ENCODE measurements at places on chromosomes 6 and 20.

- DNase-seq, result no peak
These were observed 46.7 kb upstream of the MOCS1 start for GRCh38 chr6:39980839-39981580.

DNA sequence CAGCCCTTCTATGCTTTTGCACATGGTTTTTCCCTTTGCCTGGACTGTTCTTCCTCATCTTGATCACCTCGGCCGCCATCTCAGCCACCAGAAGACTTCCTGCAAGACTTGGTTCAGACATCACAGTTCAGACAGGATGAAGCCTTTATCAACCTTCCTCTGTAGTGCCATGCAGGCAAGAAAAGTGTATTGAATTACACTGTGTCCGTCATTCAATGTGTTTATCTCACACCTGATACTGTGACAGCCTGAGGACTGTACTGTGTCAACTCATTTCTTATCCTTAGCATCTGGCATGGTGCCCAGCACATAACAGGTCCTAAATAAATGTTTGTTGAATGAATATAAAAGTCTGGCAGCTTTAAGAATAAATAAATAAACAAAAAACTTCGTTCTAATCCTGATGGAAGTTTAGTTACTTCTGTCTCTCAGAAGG is 133.3 kb upstream of the MAN1A1 start:
- no peak for DNase-seq

- no peak for DNase-seq
These were observed 136.1 kb upstream of the SULF2 start for GRCh38 chr20:47921408-47921807.

DNA sequence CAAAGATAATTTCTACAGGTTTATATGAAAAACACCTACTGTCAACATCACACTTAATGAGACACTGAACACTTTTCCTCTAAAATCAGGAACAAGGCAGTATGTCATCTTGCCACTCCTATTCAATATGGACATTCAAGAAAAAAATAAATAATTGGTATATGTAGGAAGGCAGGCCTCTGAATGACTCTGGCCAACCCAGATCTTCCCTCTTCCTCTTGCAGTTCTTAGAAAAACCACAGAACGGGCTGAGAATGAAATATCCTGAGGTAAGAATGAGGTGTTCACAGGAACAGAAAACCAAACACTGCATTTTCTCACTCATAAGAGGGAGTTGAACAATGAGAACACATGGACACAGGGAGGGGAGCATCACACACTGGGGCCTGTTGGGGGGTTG is 1207.2 kb upstream of the CITED2 start:
- no peak for DNase-seq

- no peak for DNase-seq
These were observed 824 bp upstream of the SCRT2 start for GRCh38 chr20:676315-676937.

DNA sequence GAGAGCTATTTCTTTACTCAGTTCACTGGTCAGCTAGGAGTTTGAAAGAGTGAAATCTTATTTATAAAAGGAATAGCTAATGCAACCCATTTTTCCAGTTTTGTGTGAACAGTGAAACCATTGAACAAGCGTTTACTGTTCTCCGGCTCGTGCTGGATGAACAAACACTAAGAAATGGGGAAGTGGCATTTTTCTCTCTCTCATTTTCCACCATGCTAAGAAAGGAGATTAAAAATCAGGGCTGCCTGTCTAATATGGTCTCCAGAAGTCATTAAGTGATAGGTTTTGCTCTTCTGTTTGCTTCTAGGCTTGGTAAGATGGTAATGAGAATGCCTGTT is 774 bp upstream of the SFT2D1 start:
- DNase-seq, result no peak

GRCh38 chr20:45918182-45918737 is 6.3 kb upstream of the PLTP start:
- no peak for DNase-seq

- DNase-seq, result no peak
These were observed 69.1 kb upstream of the SAMHD1 start for GRCh38 chr20:37020636-37021035.

- no peak for DNase-seq
These were observed 19.4 kb upstream of the REPS1 start for GRCh38 chr6:139007428-139007827.

DNA sequence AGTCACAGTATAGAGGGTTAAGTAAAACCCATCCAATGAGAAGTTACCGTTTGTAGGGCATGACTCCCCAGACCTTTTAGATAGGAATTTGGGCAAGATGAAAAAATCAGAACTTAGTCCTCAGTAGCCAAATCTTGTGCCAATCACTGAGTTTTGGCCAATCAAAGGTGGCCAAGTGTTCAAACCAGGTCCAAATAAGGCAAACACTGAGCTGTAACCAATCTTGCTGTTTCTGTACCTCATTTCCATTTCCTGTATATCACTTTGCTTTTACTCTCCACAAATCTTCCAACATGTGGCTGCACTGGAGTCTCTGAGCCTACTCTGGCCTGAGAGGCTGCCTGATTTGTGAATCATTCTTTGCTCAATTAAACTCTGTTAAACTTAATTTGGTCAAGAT is 81.8 kb upstream of the GPR6 start:
- no peak for DNase-seq

DNA sequence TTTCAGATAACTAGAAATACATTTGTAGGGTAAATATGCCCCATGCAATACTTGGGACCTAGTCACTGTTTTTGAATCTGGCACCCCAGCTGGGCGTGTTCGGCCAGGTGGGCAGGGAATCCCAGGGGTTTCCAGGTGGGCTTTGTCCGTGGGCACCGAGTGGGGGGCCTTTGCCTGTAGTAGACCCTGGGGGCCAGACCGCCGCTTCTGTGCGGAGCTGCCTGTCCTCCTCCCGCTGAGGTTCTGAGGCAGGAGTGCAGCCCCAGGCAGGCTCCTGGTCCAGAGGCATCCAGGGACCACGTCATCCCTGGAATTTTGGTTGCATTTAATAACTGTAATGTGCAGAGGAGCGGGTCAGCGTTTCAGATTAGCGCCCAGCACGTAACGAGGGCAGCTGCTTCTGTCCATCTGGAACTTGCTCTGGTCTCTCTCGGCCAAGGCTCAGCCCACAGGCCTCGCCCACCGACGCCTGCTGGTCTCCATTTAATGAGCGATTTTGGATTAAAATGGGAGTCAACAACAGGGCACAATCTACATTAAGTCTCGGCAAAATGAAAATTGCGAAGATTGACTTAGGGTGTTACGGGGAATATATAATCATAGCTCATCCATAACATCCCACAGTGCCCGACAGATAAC is 12.8 kb downstream of the BHLHE23 start:
- no peak for DNase-seq

DNA sequence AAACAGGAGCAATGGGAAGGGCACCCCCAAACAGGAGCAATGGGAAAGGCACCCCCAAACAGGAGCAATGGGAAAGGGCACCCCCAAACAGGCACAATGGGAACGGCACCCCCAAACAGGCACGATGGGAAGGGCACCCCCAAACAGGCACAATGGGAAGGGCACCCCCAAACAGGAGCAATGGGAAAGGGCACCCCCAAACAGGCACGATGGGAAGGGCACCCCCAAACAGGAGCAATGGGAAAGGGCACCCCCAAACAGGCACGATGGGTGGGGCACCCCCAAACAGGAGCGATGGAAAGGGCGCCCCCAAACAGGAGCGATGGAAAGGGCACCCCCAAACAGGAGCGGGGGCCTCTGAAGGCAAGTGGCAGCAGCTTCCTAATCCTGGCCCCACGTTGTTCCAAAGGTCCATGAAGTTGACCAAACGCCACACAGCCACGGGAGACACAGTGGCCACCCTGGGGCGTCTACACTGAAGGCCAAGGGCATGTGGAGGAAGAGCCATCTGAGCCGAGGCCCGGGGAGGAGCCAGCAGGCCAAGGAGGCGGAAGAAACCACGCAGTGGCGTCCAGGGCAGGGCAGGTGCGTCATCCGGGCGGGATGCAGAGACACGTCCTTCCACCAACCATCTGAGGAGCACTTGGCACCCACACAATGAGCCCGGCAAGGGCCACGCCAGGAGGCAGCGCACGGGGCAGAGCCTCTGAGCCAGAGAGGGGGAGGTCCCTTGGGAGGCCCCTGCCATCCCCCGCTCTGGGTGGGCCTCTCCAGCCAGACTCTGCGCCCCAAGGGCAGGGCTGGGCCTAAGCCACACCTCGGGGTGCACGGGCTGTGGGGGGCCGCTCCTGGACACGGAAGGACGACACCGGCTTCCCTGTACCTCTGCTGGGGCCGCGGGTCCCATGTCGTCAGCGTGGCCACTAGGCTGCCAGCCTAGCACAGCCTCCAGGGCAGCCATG is 21.5 kb upstream of the NTSR1 start:
- DNase-seq, result no peak

DNA sequence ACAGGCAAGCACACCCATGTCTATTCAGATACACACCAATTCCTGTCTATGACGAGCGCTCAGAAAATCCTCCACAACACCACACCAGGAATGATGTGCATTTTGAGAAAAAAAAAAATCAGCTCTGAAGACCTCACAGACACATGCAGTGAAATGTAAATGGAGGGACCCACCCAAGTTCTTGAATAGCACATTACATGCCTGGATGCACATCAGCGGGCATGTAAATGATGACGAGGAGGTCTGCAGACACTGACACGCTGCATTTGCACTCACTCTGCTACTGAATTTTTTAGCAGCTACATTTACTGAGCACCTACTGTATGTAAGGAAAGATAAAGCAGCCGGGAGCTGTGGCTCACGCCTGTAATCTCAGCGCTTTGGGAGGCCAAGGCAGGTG is 14.7 kb downstream of the NRSN2 start:
- DNase-seq, result no peak

- no peak for DNase-seq
These were observed 11.6 kb downstream of the TNFAIP3 start for GRCh38 chr6:137878486-137879285.

DNA sequence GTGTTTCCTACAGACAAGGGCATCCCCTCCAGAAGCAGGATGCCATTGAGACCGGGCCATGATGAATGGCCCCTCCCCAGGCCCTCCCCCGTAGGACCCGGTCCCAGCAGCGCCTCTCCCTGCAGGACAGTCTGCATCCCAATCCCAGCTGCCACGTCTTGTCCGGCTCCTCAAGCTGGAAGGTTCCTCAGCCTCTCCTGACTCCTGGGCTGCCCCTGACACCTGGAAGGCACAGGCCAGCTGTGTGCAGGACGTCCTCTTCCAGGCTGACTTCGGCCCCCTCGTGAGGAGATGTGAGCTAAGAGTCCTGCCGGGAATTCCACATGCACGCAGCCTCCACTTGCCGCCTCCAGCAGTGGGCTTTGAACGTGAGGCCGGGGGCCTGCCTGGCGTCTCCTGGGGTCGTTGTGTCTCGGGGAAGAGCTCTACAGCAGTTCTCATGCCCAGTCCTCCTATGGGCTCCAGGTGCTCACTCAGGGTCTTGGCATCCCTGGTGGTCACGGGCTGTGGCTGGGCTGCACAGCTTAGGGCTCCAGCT is 64.4 kb downstream of the TAF4 start:
- no peak for DNase-seq

DNA sequence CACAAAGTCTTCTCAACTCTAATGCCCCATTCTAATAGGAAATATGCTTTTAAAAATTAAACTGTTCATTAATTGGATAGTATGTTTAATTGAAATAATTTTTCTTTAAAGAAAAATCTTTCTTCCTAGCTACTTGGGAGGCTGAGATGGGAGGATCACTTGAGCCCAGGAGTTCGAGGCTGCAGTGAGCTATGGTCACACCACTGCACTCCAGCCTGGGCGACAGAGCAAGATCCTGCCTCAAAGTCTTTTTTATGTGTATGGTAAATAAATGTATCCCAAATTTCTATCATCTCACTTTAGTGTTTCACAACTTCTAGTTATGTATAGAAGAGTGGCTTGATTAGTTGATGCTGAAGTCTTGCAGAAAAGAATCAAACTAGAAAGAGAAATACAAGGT is 4.5 kb downstream of the DSE start:
- DNase-seq, result no peak

DNA sequence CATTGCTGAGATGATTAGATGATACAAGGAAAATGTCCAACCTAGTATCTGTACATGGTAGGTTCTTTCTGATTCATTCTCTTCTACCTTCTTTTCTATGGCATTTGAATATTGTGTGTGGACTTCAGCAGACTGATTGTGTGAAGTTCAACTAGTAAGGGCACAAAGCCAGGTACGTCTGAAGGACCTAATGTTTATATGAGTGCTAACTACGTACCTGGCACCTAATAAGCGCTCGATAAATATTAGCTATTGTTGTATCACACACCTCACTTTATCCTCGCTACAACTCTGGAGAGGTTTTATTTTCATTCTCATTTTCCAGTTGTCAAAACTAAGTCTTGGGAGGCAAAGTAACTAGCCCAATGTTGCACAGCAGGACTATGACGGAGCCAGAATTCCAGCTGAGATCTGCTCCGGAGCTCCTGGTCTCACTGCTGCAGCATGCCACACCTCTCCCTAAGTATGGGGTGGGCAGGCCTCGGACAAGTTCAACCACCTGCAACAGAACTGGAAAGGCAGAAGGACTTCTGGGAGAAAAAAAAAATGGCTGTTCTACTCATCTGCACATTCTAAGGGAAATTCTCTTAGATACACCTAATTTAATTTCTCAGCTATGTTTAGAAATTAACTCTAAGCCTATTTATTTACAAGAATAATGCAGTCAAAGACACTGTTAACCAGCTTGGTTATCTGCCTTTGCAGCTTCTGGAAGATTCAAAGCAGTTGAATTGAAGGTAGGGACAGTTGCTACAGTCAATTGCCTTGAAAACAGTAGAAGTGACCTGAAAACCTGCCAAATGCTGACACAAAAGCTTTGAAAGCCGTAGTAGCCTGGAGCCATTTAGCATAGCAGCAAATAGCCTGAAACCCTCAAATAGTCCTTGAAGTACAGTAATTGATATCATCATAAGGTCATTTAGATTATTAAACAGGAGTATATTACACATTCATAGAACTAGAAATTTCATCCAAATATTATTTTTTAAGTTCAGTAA is 165.0 kb downstream of the PDE7B start:
- no peak for DNase-seq

DNA sequence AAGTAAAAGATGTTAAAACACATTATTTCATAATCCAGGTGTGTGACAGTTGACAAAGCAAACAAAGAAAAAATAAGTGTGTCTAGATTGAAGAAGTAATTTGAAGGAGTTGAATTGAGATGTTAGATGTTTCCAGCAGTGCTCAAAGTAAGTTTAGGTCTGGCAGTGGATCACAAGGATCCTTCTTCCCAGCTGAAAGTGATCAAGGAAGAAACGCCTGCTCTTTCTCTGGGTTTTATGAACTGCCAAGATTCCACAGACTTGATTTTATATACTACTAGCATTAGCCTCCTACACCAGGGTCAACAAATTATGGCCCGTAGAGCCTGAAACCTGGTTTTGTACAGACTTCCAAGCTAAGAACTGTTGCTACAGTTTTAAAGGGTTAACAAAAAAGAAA is 30.3 kb downstream of the STX7 start:
- DNase-seq, result no peak

- no peak for DNase-seq
These were observed 25.6 kb downstream of the TTLL9 start for GRCh38 chr20:31896049-31896448.

DNA sequence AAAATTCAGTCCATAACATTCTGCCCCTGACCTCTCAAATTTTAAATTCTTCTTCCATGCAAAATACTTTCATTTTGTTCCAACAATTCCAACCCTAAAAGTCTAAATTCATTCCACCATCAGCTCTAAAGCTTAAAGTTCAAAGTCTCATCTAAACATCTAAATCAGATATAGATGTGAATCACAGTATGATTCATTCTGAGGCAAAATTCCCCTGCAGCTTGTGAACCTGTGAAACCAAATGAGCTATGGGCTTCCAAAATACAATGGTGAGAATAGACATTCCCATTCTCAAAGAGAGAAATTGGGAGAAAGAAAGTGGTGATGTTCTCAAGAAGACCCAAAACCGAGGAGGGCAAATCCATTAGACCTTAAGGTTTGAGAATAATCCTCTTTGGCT is 309.8 kb downstream of the HIVEP2 start:
- DNase-seq, result no peak
